AG04449 (cell line): ENCODE measurements at places on chromosomes 3 and 15.

- DNase-seq, result no peak
Observed at GRCh38 chr15:74044267-74045110, 37.9 kb downstream of the GOLGA6A start.

- no peak for DNase-seq
Observed at GRCh38 chr3:129975705-129976048, 1.2 kb downstream of the TRH start.

DNA sequence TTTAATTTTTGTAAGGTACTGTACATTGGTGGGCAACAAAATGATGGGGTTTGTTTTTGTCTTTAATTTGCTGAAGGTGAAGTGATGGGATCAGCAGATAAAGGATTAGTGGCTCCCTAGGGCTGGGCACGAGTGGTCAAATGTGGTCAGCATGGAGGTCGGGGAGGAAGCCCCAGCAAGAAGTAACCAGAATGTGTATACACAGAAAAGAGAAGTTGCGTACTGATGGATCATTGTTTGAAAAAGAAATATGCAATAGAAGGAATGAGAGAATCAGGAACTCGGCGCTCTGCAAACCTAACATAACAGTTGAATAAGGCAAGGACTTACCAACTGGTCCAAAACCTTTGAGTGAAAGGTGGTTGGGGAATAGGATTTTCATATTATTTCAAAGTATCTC is 1.5 kb downstream of the TMOD2 start:
- DNase-seq, result no peak

DNA sequence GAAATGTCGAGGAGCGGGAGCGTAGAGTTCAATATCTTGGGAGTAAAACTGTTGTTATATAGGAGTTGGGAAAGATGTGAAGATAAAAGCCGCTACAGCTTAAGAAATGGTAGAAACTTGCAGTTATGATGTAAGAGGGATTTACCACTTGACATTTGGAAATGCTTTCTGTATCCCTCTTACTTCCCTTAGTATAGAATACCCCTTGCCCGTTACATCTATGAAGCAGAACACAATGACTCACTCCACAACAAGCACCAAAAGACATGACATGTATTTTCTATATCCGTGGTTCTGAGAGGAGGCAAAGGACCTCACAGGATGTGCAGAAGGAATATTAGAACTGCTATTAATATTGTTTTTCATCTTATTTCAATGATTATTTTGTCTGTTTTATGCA is 254.2 kb upstream of the NR2F2 start:
- no peak for DNase-seq

- peak; percentile 72 for DNase-seq
Observed at GRCh38 chr15:51223771-51224229, 114.6 kb downstream of the CYP19A1 start.

GRCh38 chr15:70627734-70628548 is 135.4 kb downstream of the UACA start:
- DNase-seq, result no peak

- no peak for DNase-seq
Observed at GRCh38 chr15:88603885-88604284, 17.3 kb upstream of the AEN start.

GRCh38 chr3:12957339-12957738 is 115.9 kb downstream of the IQSEC1 start:
- no peak for DNase-seq

GRCh38 chr3:105367063-105367405 is 325 bp downstream of the ALCAM start:
- DNase-seq, result no peak

DNA sequence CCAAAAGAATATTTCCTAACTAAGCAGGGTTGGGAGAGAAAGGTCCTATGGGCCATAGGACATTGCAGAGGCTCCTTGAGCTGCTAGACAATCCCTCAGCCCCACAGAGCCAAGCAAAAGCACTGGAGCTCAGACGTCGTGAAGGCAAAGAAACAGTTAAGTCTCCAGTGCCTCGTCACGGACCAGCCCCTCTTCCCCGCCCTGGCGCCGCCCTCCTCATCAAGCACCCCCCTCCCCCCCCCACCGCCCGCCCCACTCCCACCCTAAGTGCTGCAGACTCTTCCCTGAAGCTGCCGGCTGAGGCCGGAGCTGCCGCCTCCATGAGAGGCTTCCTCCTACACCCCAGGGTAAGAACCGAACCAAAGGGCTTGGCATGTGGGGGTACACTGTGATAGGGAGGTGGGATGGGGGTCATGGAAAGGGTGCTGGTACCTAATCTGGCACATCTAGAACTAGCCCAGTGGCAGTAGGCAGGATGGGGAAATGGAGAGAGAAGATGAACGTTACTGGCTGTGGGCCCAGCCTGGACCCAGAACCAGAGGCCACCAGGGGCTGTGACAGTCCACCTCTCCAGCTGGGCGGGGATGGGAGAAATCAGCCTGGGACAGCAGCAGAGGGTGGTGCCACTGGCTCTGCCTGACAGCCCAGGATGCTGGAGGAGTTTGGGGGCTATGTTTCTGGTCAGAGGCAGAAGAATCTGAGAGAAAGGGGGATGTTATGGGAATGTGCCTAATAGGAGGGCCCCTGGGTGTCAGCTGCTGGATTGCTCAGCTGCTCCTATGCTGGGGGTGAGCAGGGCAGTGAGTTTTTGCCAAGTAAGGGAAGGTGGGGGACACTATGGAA is at the start of gene MAP1A:
Gene MAP1A, plus strand, starts transcription at position 255 of the 843 bp plus-strand sequence. CDS start 3,866 bp downstream, outside the sequence.
- no peak for DNase-seq

DNA sequence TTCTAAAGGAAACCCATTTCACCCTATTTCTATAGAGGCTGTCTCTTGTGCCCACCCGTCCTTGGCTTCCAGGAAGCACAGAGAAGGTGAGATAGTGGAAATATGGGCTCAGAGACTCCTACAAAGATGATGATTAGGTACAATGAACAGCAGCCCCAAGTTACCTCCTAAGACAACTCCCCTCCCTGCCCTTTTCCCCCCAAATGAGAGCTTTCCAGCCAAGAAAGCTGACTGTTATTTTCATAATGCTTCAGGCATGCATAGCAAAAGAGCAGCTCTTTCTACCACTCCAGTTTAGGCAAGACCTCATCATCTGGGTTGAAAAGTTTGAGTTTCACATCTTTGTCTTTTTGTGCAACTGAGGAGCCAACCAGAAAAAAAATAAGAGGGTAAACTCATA is 248.8 kb upstream of the ADAMTS9 start:
- no peak for DNase-seq

GRCh38 chr15:83700082-83700481 is 46.2 kb downstream of the ADAMTSL3 start:
- no peak for DNase-seq

- no peak for DNase-seq
Observed at GRCh38 chr15:90214553-90215196, 13.5 kb downstream of the SEMA4B start.

DNA sequence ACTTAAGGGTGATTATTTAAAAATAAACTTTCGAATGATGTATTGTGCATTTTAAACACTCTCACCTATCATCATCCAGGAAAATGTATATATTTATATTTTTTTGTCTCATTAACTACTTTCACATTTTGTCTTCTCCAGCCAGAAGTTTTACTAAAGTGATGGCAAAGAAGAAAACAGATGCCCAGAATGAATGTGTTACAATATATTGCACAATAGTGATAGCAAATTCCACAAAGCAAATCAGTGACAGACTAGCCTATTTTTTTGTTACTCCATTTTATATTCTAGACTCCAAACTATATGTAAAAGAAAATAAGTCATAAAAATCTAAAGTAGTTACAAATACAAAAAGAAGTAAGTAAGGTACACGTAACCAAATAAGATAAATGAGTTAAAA is 414.7 kb downstream of the EPHA3 start:
- DNase-seq, result no peak

DNA sequence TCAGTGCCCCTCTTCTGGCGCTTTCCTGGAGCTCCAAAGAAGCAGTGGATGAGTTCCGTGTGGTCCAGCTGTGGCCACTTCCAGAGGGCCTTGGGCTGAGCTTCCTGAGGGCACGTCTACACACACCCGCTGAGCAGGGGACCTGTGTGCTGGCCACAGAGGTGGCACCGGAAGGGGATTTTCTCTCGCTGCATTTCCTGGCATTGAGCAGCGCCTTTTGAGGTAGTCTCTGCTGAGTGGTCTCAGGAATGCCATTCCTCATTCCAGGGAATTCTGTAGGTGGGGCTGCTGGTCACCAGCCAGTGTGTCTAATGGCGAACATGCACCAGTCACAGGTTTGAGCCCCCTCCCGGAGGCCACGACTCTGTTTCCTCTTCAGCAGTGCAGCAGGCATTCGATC is 48.1 kb downstream of the AMOTL2 start:
- no peak for DNase-seq

DNA sequence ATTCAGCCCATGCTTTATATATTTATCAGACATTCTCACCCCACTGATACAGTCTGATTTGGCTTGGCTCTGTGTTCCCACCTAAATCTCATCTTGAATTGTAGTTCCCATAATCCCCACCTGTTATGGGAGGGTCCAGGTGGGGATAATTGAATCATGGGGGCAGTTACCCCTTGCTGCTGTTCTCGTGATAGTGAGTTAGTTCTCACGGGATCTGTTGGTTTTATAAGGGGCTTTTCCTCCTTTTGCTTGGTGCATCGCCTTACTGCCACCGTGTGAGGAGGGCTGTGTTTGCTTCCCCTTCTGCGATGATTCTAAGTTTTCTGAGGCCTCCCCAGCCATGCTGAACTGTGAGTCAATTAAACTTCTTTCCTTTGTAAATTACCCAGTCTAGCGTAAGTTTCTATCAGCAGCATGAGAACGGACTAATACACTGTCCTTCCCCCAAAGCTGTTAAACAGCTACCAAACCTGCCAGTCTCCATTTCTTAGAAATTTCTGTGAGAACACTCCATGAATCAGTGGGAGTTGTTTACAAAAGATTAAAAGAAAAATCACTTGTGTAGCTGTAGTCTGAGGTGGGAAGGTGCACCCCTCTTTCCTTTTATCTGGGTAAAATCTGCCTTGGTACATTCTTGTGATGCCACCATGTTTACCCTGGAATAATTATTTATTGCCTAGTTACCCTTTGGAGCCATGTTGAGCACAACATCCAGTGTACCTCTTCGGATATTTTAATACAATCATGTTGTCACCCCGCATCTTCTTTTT is 160.5 kb downstream of the THSD4 start:
- DNase-seq, result no peak

- DNase-seq, result no peak
Observed at GRCh38 chr3:64379221-64379620, 154.0 kb upstream of the PRICKLE2 start.
